HS-27A (cell line): ENCODE measurements at places on chromosomes 7 and 10.

- DNase-seq = no peak
Observed at GRCh38 chr10:30827531-30828120, 198.1 kb upstream of the LYZL2 start.

DNA sequence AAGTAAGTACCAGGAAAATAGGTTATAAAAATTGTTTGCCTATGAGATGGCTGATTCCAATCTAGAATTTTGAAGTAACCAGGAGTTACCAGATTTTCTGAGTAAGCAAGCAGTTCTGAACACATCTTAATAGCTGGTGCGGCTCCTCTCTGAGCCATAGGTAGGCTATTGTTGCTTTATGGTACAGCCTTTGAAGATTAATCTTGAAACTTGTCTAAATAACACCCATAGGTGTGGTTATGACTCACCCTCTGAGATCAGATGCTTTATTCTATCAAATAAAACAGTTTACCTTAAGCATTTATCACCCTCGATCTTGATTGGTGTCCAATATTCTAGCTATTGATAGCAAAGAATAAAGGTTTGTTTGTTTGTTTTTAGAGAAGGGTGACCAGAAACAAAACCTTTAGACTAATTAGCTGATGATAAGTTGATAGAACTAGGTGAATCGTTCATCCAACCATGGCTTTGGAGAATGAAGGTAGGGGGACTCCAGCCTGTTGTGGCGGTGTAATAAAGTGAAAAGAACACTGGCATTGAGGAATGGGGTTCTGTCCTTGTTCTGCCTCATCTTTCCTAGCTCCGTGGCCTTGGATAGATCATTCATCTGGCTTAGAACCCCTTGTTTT, 72.2 kb downstream of the VTI1A start:
- no peak for DNase-seq

GRCh38 chr7:76515999-76516443, 5.7 kb downstream of the UPK3B start:
- DNase-seq = no peak

DNA sequence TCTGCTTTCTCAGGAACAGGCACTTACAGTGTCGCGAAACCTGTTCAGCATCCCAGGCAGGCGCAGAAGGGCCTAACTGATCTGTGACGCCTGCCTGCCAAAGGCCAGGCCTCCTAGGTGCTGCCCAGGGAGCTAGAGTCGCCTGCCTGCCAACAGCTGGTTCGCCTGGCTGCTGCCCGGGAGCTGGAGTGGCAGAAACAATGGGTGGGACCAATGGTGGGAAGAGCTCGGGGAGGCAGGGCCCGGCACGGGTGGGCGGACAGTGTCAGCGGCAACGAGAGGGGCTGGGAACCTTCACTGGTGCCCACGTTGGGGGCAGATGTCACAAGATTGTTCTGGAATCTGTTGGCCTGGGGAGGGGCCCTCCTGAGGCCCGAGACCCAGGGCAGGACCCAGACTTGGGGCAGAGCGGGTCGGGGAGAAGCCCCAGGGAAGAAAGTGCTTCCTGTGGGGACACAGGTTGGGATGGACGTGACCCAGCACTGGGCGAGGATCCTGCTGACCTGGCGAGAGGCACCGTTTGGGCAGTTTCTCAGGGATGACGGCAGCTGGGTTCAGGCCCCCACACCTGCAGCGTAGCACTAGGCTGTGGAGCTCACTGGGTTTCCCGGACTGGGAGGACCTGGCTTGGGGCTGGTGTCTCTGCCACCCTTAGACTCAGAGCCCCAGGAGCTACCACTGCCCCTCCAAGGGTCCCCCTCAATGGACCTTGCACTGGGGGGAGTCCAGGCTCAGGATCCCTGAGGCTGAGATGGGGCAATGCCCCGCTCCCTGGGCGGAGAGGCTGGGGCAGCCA, 181.8 kb downstream of the ELFN1 start:
- DNase-seq = no peak

- no peak for DNase-seq
Observed at GRCh38 chr7:139265673-139266072, 34.6 kb downstream of the UBN2 start.

DNA sequence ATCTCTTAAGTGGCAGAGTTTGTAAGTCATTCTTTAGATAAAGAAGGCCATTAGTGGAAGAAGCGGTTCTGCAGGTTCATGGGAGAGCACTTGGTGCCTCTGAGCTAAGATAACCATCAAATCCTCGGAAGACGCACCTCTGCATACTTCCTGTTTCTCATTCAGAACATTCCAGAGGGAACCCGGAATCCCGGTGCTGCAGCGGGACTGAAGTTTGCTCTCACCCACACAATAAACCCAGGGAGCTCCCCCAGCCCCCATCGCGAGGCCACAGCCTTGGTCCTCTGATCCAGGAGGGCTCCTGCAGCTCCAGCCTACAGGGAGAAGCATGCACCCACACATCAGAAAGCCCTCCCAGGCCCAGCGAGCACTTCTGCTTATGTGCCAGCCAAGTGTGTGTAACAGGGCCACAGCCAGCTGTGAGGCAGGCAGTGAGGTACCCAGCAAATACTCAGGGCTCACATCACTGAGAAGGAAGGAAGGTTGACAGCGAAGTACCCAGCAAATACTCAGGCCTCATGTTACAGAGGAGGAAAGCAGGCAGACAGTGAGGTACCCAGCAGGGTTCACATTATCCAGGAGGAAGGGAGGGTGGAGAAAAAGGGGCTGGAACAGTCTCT, 142.4 kb downstream of the DIP2C start:
- no peak for DNase-seq
